Fibroblast of the aortic adventitia (primary cell): ENCODE measurements at places on chromosomes 1 and 21. TPM values are rescaled to one million over a fixed set of nuclear protein-coding genes. Genes with fewer than 3 reads are reported as not detected.

PCP4 gene
- total RNA-seq, result not detected in 2 replicates

LCE2B gene
- total RNA-seq, result not detected in 2 replicates

CEP104 gene
- 16.9 and 24.9 TPM in 2 replicates for total RNA-seq

MARCKSL1 gene
- 14.4 and 106 TPM in 2 replicates for total RNA-seq

ADGRL2 gene
- 52.1 and 104 TPM in 2 replicates for total RNA-seq
